ENCODE measurements at places on chromosomes 3 and 15.

DNA sequence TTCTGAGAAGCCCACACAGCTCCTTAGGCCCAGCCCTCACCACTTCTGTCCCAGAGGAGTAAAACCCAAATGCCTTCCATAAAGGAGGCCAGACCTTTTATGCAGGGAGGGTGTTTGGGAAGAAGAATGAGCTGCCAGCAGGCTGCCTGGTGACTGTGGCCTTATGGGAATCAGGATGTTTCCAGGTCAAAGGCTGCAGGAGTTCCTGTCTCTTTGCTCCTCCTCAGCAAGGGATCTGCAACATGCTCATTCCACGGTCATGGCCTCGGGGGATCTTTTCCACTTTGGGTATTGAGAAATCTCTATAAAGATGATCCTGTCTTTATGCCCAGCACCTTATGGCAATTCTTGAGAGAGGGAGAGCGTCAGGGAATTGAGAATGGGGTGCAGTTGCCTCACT lies 25.2 kb upstream of the MAGEF1 start:
- no peak for DNase-seq

GRCh38 chr15:35210370-35210769 lies 125.3 kb upstream of the NANOGP8 start:
- DNase-seq = no peak

- DNase-seq = no peak
Measured at GRCh38 chr15:63971904-63972303, 74.4 kb downstream of the DAPK2 start.

GRCh38 chr15:80182611-80183261 lies 29.9 kb downstream of the FAH start:
- DNase-seq = no peak

- DNase-seq = no peak
Measured at GRCh38 chr15:78992416-78993256, 47.8 kb upstream of the CTSH start.
